ENCODE measurements at places on chromosomes 1 and 21.

DNA sequence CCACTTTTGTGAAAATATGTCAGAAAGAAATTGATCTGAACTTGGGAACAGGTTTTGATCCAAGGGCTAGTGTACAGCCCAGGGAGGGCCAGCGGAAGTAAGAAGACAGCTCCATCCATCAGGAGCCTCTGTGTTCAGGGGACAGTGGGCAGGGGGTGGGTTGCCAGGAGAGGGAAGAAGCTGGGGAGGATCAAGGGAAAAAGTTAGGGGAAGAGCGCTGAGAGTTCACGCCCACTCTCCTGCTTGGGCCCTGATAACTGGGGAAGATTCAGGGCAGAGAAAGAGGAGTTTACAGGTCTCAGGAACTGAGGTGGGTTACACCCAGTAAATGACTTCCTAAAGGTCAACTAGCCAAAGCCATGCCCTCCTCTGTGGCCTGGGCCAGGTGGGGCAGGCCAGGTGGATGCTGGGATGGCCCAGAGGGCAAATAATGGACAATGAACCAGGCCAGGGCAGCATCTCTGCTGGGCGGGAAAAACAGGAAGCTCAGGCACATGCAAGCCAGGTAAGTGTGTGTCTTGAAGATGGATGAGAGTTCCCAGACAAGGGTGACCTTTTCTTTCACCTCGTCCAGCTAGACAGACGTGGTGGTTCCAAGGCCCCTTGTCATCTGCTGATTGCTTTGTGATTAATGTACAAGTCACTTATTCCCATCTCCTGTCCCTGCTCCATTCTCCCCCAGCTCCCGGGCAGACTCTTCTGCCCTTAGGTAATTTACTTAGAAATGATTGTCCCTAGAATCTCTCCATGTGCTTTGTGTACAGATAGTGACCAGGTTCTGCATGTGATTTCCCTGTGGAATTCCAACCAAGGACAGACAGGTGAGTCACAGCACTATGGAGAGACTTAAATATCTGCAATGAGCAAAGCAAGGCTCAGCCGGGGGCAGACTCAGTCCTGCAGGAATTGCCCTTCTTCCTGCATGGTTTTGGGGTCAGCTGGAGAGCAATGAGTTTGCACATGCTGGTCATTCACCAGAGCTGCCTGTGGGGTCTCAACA, 57.0 kb downstream of the MDM4 start:
- DNase-seq: no peak

DNA sequence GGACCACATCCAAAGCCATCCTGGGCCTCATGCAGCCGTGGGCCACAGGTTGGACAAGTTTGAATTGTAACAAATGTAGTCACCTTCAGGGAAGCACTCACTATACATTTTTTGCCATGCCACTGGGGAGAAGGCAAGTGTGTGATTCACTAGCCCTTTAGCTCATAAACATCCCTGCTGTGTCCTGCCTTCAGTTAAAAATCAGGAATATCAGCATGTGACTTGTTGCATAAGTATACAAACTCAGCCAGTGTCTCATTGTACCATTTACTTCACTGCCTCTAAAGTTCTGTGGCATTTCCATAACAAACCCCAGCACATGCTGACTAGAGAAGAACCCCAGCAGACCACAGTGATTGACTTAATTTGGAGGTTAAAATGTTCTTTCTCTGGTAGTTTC, 142.0 kb upstream of the C1orf105 start:
- no peak for DNase-seq

DNA sequence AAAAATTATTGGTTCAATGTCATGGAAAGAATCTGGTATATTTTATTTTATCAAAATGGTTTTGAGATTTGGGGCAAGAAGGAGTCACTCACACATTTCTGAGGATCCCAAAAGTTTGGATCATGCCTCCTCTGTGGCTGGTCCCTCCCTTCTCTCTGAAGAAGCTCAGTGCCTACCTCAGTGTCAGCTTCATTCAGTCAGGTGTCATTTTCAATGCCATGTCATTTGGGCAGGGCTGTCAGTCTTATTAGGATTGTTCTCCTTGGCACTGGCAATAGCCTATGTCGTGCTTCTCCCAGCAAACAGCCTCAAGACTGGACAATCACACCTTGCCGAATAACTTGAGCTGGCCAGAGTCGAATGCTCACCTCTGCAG, 264.5 kb upstream of the CAMK1G start:
- DNase-seq: no peak

DNA sequence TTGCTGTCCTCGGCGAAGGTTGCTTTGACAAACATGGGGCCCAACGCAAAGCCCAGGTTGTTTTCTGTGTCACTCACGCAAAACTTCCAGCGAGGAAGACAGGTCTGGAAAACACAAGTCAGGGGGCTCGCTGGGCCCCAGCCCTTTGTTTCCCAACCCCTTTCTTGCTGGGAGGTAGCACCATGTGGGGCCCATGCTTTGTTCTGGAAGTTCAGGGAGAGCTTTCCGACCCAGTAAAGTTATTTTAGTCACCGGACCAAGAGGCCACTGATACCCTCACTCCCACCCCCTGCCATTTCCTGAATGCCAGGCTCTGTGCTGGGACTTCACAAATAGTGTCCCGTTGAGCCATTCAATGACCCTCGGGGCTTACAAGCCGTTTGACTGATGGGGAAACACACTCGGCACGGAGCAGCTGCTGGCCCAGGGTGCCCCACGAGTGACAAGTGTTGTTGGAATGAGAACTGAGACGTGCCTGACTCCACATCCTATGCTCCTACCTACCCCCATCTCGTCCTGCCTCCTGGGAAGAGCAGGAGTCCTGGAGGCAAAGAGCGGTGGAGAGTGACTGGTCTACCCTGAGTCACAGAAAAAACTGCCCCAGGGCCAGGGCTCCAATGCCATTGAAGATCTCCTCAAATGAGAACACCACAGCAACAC, 52.0 kb downstream of the ECE1 start:
- DNase-seq: no peak

GRCh38 chr21:45560106-45561021, 18.1 kb upstream of the SLC19A1 start:
- no peak for DNase-seq

All from NCI-H1694 (cell line).